H1 (cell line): ENCODE measurements at places on chromosomes 1 and 21. TPM values are rescaled to one million over a fixed set of nuclear protein-coding genes. Genes with fewer than 3 reads are reported as not detected.

OR2T11 gene
- polyA plus RNA-seq, result not detected in 2 replicates

GRCh38 chr1:173195596-173196088 is 11.5 kb downstream of the TNFSF4 start:
- DNase-seq, result no peak

- DNase-seq, result no peak
Observed at GRCh38 chr1:109789551-109790180, 25.9 kb upstream of the EPS8L3 start.

DNA sequence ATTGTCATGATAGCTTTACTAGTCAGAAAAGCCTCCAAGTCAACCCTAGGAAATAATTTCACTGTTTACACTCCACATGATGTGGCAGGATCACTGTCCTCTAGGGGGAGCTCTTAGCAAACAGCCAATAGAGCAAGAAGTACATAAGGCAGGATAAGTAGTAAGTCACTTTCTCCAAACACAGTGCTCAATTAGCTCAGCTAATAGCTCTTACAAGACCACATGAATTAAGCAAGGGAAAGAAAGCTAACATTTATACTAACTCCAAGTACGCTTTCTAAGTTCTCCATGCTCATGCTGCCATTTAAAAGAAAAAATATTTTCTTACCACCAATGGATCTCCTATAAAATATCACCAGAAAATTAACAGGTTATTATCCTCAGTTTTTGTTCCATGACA is 66.9 kb upstream of the LRIF1 start:
- peak; percentile 53 for DNase-seq

- no peak for DNase-seq
Observed at GRCh38 chr1:30730346-30731108, 7.1 kb upstream of the MATN1 start.

GRCh38 chr1:60031146-60031545 is 42.4 kb downstream of the C1orf87 start:
- DNase-seq, result no peak

GRCh38 chr1:41868241-41868998 is 50.3 kb downstream of the HIVEP3 start:
- no peak for DNase-seq

CR1L gene
- polyA plus RNA-seq, result 0.19 and 0.39 TPM in 2 replicates

DNA sequence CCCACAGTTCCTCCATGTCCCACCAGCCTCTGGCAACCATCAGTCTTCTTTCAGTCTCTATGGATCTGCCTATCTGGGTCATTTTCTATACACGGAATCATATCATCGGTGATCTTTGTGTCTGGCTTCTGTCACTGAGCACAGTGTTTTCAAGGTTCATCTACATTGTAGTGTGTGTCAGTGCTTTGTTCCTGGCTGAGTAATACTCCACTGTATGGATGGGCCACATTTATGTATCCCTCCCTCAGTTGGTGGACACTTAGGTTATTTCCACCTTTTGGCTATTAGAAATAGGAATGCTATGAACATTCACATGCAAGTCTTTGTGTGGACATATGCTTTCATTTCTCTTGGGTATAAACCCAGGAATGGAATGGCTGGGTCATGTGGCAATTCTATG is 46.6 kb downstream of the RIPK4 start:
- DNase-seq, result no peak

ATP1A2 gene
- 40.8 and 54.2 TPM in 2 replicates for polyA plus RNA-seq

- no peak for DNase-seq
Observed at GRCh38 chr1:43048601-43049011, 89.9 kb upstream of the SLC2A1 start.

ACTA1 gene
- polyA plus RNA-seq, result 23.5 and 49.6 TPM in 2 replicates

GRCh38 chr1:180912211-180912800 is 391 bp upstream of the KIAA1614 start:
- DNase-seq, result no peak

DNA sequence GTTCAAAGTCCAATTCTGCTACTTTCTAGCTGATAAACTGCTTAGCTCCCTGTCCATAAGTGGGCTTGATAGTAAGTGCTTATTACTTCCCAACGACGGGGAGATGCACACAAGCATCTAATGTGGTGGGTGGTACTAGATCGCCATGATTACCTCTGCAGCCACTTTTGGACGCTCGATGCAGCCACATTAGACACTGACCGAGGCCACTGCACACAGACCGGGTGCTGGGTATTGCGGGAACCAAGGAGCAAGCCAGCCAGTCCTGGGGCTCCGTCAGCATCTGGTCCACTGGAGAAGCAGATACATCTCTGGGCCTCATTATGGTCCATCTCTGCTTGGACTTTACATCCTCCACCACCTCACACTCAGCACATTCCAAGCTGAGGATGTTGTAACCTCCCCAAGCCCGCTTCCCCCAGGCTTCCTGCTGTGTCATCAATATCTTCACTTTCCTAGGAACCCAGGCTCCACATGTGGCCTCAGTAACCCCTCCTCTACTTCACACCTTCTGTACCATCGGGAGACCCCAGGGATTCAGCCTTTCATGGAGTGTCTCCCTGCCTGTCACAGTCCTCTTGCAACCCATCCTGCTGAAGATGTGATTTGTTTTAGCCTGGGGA is 48.2 kb downstream of the RHOU start:
- no peak for DNase-seq

DNA sequence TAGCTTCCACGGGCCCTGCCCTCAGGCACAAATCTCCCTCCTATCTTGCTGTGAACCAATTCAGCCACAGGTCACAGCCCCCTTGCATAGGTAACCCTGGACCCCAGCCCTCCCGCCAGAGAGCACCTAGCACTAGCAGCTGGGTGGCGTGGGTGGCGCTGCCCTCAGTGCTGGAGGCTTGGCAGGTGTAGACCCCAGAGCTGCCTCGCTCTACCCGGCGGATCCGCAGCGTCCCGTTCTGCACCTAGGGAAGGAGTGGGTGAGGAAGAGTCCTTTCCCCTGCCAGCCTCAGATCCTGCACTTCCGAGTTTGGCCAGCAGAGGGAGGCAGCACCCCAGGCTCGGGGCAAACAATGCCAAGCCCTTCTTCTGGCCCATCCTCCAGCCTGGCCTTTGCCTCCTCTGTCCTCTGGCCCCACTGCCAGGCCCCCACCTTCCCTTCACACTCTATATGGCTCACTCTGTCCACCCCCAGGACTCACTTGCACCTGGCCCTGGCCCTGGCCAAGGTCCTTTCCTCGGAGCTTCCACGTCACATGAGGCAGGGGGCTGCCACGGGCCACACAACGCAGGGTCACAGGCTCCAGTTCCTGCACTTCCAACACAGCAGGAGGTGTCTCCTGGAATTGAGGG is 9.0 kb downstream of the IGSF9 start:
- peak; percentile 100 for DNase-seq

ATP1A4 gene
- polyA plus RNA-seq, result 0.48 and 0.80 TPM in 2 replicates

GRCh38 chr1:168431882-168432281 is 111.9 kb downstream of the XCL2 start:
- no peak for DNase-seq

DNA sequence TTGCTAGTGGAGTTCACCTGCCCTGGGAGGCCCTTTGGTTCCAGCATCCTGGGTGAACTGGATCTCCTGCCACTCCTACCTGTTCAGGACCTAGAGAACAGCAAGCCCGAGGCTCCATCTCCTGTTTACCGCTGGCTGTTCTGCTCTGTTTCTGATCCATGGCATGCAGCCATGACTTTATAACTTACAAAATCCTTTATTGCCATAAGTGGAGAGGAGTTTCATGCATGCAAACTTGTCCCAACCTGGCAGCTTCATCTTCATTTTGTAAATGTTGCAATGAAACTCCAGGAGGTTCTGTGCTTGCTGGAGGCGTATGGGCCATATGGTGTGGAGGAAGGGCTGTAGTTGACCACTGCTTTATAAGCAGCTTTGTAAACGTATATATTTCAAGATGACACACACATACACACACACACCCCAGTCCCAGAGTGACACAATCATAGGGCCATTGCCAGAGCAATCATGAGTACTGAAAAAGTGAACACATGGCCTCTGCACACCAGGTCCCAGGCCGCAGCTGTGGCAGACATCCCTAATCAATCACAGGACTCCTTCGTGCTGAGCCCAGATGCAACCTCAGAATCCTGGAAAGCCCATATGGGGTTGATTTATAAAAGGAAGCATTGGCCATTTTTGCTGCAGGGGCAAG is 69.0 kb downstream of the UBIAD1 start:
- DNase-seq, result no peak

DNA sequence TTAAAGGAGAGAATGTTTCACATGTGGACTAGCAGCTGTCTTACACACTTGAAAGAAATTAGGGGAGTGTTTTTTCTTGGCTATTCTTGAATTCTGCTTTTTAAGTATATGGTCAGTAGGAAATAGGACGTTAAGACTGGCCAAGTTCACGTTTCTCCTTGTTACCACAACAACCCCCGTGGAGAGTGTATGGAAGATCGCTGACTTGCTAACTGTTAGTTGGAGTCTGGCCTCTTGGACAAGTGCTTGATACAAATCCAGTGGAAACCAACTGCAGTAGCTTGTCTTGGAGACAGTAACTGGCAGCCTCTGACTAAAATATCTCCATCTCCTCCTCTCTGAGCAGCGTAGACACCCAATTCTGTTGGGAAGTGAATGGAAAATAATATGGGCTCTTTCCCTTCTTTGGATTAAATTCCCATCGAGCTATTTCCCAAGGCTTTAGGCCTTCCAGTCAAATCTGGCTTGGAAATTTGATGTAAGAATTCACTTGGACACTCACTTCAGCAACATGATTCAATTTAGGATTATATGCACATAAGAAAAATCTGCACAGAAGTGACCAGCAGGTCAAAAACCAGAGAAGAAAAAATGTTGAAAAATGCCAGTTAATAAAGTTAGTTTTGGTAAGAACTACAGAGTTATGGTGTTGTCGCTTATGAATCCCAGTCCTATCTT is 3.6 kb upstream of the NFIA start:
- no peak for DNase-seq

DNA sequence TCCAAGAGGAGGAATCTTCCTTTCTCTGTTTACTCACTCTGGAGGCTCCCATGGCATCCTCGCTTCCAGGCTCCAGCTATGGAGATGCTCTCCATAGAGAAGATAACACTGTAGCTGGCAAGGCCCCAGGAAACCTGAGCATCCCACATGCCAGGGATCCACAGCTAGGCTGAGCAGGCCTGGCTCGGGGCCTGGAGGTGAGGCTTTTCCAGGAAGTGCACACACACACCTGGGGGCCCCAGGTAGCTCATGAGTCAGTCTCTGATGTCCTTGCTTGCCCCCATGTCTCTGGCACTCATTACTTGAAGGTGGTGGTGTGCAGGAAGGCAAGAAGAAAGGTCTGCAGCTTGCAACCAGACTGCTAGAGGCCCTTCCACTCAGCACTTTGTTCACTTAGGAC is 5.5 kb upstream of the LCE5A start:
- DNase-seq, result no peak

- DNase-seq, result no peak
Observed at GRCh38 chr1:178543290-178543607, 30.3 kb downstream of the TEX35 start.

DNA sequence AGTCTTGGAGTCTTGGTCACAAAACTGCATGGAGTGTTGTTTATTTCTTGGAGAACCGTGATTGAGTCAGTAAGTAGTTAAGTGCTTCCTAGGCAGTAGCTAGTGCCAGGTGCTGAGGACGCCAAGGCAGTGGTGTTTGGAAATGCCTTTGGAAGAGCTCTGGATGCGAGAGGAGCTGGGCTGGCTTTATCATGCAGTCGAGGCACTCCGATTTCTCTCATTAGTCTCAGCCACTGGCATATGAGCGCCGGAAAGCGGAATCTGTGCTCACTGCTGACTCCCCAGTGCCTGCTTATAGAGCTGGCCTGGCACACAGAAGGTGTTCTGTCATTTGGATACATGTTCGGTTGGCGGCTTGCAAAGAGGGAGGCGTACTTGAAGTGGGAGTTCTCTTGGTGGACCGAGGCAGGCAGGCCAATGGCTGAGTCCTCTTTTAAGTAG is 3.6 kb downstream of the TENT5C start:
- DNase-seq, result no peak

MROH9 gene
- polyA plus RNA-seq, result not detected in 2 replicates

AIM2 gene
- polyA plus RNA-seq, result 0.21 and 0.28 TPM in 2 replicates

GRCh38 chr21:32538147-32538792 is 47.1 kb downstream of the TCP10L start:
- DNase-seq, result no peak

CD53 gene
- polyA plus RNA-seq, result 0.35 and 1.0 TPM in 2 replicates

ATP6V1G3 gene
- polyA plus RNA-seq, result not detected in 2 replicates

DNA sequence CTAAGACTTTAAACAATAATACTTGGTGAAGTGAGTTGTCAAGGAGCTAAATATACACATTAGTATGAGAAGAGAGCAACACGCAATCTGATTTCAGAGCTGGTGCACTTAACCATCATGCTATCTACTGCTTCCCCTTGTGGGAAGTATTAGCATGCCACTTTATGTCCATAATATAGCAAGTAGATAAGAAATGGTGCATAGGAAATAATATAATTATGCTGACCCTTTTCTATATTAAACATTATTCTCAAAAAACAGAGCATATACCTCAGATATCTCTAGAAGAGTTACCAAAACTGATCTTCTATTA is 63.4 kb downstream of the MAGI3 start:
- DNase-seq, result no peak

DNA sequence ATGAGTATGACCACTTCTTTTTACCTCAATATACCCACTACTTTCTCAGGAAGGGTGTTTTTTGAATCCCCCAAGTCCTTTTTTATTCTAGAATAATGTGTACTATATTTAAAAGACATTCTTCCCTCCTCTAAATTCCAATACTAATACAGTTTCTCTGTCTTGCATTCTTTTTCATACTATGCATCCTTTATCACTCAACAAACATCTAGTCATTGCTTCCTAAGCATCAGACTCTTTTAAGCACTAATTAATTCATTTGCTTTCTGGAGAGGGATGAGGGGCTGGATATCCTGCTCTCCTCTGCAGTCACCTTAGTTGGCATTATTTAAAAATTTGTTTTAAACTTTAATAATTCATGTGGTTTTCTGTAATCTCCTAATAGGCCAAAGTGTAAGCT is 838.8 kb downstream of the KCNT2 start:
- no peak for DNase-seq

- peak; percentile 62 for DNase-seq
Observed at GRCh38 chr1:42913426-42914091, 45.1 kb downstream of the SLC2A1 start.

C1orf116 gene
- polyA plus RNA-seq, result 1.7 and 2.2 TPM in 2 replicates

GRIK1 gene
- polyA plus RNA-seq, result 0.11 and 0.19 TPM in 2 replicates

GRCh38 chr1:192861860-192862259 is 53.0 kb downstream of the RGS2 start:
- no peak for DNase-seq

DHX9 gene
- polyA plus RNA-seq, result 113 and 153 TPM in 2 replicates

TCHHL1 gene
- polyA plus RNA-seq, result not detected in 2 replicates

DENND2C gene
- polyA plus RNA-seq, result 0.96 and 1.8 TPM in 2 replicates

GRCh38 chr1:109786531-109787021 is 22.9 kb upstream of the EPS8L3 start:
- no peak for DNase-seq

- no peak for DNase-seq
Observed at GRCh38 chr1:154767315-154768240, 102.5 kb downstream of the KCNN3 start.

DNA sequence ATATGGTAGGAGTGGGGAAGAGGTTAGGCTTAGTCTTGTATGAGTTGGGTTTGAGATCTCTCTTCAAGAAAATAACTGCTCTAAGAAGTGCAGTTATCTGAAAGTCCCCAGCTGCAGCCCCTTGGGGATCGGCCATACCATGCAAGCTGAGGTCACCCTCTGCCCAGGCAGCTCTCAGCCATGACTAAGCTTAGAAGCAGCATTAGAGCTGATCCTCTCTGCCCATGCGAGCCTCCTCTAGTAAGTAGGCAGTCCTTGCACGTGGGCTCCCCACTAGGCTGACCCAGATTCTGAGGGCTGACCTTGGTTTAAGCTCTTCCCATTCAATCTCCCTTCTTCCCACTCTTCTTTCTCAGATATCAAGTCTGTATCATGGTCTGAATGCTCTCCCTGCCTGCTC is 121.0 kb upstream of the UBE2U start:
- peak; percentile 10 for DNase-seq

SLC16A4 gene
- polyA plus RNA-seq, result 0.20 and 0.30 TPM in 2 replicates

GRCh38 chr1:112625696-112626095 is 6.1 kb downstream of the CAPZA1 start:
- no peak for DNase-seq
